Globus pallidus (tissue), 1 donor: ENCODE measurements at places on chromosomes 12 and 14.

- DNase-seq, result no peak
Measured at GRCh38 chr12:7197841-7198240, 8.4 kb downstream of the PEX5 start.

DNA sequence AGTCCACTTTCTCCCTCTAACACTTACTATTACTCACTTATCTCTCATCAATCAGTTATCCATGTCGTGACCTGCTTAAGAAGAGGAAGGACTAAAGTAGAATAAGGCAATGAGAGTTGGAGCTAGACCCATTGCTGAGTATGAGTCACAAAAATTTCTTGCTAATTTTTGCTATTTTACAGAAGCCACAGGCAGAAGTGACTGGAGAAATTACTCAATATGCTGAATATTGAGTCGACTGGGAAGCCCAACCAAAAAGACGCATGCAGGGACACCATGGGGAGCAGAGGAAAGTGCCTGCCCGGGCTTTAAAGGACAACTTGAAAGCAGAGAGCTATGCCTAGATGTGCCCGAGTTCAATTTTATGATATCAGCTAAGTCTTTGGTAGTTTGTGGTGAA lies 115.4 kb upstream of the FOXG1 start:
- DNase-seq, result no peak

DNA sequence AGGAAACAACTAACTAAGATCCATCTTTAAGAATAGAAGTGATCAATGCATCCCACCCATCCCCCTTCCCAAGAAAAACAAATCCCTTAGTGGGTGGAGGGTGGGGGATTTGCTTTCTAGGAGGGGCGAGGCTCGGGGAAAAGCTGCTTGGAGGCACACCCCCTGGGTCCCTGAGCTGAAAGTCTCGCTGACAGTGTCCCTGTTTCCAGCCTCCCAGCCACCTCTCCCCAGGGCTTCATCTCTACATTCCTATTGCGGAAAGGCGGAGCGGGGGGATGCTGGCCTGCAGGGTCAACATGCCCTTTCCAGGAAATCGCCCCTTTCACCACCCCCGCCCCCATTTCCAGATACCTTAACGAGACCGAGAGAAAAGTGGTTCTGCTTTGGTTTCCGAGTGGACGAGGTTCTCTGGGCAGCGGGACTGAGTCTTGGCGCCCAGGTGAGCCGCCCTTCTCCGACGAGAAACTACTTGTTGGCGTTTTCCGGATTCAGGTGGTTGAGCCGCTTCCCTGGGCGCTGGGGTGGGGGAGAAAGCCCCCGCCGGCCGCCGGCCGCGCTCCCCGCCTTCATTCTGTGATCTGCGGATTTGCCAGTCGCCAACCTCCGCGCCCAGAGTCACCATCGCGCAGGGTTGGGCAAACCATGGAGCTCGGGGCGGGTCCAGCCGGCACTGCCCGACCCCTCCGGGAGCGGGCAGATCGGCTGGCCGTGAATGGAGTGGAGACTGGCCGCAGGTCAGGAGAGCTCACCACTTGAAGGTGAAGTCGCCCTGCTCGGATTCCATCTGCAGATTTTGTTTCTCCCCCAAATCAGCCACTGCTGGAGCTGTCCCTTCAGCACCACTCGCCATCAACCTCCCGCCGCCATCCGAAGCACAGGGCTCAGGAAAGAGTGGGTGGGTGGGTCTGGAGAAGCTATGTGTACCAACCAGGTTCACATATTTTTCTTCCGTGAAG lies 505 bp downstream of the KCNC2 start:
- no peak for DNase-seq

GRCh38 chr12:130975116-130975515 lies 21.4 kb downstream of the ADGRD1 start:
- no peak for DNase-seq

- DNase-seq, result no peak
Measured at GRCh38 chr14:90512329-90512991, 115.6 kb downstream of the CALM1 start.

DNA sequence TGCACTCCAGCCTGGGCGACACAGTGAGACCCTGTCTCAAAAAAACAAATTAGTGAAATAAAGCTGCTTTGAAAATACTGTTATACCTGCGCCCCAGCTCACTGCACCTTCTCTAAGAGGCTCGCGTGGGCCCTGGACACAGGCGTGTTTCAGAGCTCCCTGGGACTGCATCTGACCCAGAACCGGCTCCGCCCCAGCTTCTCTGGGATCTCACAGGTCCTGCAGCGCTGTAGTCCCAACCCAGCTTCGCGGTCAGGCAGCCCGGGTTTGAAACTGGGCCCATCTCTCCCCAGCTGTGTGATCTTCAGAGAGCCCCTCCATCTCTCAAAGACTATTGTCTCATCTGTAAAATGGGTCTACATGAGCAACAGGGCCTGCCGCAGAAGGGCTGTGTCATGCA lies 7.5 kb downstream of the RIMBP2 start:
- no peak for DNase-seq

- peak; percentile 31 for DNase-seq
Measured at GRCh38 chr14:22370084-22370847, 218.8 kb downstream of the DAD1 start.

GRCh38 chr12:16972923-16973770 lies 367.2 kb upstream of the LMO3 start:
- DNase-seq, result no peak

DNA sequence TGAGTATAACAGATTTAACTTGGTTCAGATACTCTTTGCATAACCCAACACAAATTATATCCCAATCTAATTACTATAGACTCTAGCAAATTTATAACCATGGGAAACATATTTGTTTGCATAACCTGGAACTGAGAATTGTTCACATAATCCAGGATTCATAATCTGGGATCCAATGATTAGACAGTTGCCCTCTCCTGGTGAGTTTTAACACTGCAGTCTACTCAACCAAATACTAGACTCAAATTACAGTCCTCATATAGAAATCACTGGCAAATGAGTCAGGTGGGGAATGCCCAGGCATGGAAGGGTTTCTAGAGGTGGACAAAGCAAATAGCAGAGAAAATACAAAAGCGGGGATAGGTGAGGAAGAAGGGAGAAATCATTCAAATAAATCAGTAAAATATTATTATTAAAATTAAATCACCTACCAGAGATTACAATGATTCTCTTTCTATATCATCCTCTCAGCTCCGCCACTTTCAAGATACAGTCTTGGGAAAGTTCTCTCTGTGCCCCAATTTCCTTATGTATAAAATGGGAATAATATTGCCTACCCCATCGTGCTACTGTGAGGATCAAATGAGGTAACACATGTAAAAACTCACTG lies 9.4 kb downstream of the GCH1 start:
- no peak for DNase-seq

DNA sequence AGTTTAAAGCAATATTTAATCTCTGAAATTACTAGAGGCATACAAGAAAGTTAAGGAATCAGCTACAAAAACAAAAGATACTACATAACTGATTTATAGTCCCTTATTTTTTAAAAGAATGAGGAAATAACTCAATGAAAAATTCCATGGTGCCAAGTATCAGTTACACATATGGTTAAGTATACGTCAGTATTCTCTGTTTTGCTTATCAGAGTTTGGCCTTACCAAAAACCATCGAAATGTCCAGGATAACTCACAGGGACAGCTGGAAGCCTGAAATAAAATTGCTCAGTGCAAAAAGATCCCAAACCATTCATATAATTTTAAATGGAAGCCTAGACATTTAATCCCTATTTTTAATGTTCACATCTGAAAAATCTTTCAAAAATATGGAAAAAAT lies 3.6 kb downstream of the CFL2 start:
- peak; percentile 37 for DNase-seq

- DNase-seq, result no peak
Measured at GRCh38 chr14:96104469-96105057, 65.4 kb downstream of the C14orf132 start.

- DNase-seq, result no peak
Measured at GRCh38 chr12:26647088-26647487, 185.9 kb downstream of the ITPR2 start.

GRCh38 chr14:73567951-73568885 lies 795 bp upstream of the ACOT2 start:
- DNase-seq, result no peak
